ENCODE measurements at places on chromosomes 12 and 14. TPM values are rescaled to one million over a fixed set of nuclear protein-coding genes. Genes with fewer than 3 reads are reported as not detected.

The PA2G4 gene
- total RNA-seq, result 102 TPM

DNA sequence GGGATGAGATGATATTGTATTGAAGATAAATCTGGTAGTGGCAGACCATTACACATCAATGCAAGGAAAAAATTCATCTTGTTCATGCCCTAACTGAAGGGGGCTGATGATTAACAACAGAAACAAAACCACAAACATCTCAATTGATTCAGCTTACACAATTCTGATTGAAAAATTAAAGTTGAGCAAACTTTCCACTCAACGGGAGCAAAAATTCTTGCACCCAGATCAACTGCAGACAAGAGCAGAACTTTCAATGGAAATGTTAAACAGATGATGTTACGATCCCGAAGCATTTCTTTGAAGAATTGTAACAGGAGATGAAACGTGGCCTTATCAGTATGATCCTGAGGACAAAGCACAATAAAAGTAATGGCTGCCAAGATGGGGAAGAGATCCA lies 172.4 kb upstream of the SOX5 start:
- DNase-seq, result no peak

DNA sequence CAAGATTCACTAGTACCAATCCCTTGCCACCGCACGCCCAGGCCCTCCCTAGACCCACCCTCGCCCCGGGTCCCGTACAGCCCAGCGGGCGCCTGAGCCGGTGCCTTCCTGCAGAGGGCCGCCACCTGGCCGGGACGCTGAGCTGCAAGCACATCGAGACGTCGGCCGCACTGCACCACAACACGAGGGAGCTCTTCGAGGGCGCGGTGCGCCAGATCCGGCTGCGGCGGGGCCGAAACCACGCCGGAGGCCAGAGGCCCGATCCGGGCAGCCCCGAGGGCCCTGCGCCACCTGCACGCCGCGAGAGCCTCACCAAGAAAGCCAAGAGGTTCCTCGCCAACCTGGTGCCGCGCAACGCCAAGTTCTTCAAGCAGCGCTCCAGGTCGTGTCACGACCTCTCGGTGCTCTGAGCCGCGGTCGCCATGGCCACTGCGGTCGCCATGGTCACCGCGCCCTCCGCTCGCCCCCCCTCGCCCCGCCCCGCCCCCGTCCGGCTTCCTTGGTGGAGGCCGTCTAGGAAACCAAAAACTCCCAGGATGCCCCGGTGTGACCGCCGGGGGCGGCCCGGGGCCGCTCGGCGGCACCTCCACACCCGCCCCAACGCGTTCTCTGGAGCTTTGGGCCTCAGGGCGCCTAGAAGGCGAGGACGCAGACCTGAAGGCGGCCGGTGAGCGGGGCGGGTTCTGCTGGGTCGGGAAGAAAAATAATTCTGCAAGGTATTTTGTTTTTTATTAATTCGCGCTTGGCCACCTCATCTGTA lies 3.7 kb downstream of the REM2 start:
- peak; percentile 41 for DNase-seq

- peak; percentile 69 for DNase-seq
These were observed 74.0 kb downstream of the TSPAN9 start for GRCh38 chr12:3150931-3151835.

DNA sequence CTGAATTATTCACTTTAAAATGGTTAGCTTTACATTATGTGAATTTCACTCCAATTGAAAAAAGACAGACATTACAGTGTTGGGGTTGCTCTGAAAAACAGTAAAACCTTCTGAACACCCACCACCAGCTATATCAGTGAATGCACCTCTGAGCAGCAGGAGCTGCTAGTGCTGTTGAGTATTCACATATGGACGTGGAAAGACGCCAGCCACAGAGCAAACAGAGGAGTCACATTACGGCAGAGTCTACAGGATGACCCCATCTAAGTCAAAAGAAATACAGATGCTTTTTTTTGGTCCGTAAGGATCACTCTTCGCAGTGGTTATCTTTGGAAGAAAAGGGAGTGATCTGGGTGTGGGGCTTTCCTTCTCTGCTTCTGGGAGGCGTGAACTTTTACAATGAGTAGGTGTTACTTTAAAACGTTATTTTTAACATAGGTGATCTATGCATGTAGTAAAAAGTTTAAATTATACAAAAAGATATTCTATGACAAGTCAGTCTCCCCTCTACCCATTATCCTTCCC lies 4.5 kb downstream of the HVCN1 start:
- DNase-seq, result no peak

GRCh38 chr14:53004976-53005375 lies 54.1 kb upstream of the FERMT2 start:
- no peak for DNase-seq

The ATP2A2 gene
- total RNA-seq, result 71.3 TPM

- no peak for DNase-seq
These were observed 31.9 kb upstream of the ACSM4 start for GRCh38 chr12:7271893-7272514.

The SLIRP gene
- 121 TPM for total RNA-seq

GRCh38 chr14:75844486-75844885 lies 137.3 kb downstream of the TGFB3 start:
- no peak for DNase-seq

All from lung microvascular endothelial cell (primary cell).